ENCODE measurements at places on chromosomes 1 and 21.
A peak's percentile ranks its signal among the peaks of the same experiment; 100 is the strongest.

DNA sequence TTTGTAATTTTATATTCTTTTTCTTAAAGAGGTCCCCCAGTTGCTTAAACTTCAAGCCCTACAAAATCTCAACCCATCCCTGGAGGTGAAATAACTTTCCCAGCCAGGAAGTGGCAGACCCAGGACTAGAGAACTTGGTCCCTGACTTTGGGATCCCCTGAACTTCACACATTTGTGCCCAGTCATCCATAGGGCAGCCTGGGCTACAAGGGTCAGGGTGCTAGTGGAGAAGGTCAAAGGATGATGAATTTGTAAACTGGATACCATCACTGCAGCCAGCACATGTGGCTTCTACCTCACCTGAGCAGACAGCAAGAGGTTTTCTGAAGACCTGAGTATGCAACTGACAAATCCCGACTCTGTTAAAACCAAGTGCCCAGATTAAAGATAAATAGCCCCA, 31.4 kb downstream of the HIVEP3 start:
- no peak for DNase-seq

DNA sequence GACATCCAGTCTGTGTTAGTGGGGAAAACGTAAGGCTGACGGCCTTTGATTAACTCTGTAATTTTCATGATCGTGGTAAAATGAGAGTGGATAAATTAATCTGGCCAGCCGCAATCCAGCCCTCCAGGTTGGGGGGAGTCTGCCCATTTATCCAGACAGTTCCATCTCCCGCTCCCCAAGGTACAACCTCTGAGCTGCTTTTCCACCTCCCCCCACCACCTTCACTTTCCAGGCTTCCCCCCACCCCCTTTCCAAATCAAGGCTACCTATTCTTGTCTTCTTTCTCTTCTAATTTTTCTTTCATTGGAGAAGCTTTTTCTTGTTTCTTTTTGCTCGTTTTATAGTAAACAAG, 6.0 kb downstream of the MIER1 start:
- no peak for DNase-seq

GRCh38 chr1:93489756-93490155, 41.8 kb downstream of the FNBP1L start:
- peak; percentile 46 for DNase-seq

DNA sequence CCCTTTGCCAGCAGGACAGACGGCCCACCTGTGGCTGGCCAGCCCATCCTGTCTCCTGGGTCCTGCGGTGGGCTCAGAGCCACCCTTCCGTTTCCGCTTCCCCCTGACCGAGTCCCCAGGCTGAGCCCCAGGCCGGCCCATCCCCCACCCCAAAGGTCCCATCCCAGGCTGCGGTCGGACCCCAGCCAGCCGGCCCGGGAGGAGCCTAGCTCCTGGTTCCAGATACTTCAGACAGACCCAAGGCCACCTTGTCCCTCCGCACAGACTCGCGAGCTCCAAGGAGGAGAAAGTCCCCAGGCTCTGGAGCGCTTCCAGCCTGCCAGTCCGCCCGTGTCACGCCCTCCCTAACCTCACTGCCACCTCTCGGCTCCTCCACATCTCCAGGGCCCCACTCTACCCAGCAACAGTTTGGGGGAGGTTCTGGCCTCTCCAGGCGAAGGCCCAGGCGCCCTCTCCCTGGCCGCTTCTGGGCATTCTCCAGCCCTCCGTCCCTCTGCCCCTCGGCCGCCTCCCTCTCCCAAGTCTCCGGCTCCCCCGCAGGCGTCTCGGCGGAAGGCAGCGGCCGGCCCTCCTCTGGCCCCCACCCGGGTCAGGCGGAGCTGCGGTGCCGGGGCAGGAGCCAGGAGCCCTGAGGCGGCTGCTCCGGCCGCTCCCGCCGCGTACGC, 835 bp downstream of the LRRN2 start:
- DNase-seq = no peak

DNA sequence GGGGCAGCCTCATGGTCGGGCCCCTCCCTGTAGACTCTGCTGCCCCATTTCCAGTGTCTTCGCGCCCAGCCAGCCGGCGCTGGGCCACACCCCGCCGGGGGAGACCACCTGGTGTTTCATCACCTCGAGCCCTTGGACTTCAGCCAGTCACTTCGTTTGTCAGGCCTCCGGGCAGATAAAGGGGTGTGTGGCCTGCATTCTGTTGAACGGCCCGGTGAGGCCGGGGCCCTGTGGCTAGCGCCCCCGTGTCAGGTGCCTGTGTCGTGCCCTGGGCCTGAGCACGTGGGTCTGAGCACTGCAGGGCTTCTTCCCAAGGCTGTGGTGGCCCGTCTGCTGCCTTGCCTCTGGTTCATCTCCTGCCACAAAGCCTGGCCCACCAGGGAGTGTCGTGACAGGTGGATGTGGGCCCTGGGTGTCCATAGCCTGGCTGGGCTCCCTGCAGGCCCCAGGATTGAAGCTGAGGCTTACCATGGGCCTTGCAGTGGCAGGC, 65.2 kb upstream of the DIP2A start:
- no peak for DNase-seq

- peak; percentile 36 for DNase-seq
Observed at GRCh38 chr21:34592120-34592955, 22.6 kb downstream of the RCAN1 start.

GRCh38 chr1:158407092-158407491, 7.8 kb upstream of the OR10T2 start:
- DNase-seq = no peak

DNA sequence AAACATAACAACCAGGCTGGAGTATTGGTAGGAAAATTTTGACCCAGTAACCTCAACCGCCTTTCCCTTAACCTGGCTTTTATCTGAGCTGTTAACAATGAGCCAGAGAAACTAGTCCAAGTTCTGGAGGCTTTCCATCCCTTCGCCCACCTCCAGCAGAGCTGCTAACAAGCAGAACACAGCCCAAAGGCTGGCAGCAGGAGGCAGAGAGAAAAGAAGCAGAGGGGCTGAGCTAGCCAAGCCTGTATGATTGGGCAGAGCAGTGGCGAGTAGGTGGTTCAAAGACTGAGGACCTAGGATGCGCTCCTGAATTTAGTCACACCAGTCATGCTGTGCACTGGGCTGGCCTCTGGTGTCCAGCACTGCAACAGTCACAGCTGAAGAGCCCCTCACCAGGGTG, 123.0 kb downstream of the TNR start:
- no peak for DNase-seq

DNA sequence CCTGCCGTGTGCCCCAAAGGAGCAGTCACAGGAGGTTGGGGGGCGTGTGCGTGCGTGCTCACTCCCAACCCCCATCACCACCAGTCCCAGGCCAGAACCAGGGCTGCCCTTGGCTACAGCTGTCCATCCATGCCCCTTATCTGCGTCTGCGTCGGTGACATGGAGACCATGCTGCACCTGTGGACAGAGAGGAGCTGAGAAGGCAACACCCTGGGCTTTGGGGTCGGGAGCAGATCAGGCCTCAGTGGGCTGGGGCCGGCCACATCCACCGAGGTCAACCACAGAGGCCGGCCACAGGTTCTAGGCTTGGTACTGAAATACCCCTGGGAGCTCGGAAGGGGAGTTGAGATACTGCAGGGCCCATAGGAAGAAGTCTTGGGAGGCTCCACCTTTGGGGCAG, 23.5 kb downstream of the COL6A1 start:
- DNase-seq = no peak

- DNase-seq = no peak
Observed at GRCh38 chr1:99131546-99131945, 126.9 kb upstream of the PLPPR5 start.

- peak; percentile 30 for DNase-seq
Observed at GRCh38 chr1:177287994-177288393, 117.2 kb downstream of the BRINP2 start.

DNA sequence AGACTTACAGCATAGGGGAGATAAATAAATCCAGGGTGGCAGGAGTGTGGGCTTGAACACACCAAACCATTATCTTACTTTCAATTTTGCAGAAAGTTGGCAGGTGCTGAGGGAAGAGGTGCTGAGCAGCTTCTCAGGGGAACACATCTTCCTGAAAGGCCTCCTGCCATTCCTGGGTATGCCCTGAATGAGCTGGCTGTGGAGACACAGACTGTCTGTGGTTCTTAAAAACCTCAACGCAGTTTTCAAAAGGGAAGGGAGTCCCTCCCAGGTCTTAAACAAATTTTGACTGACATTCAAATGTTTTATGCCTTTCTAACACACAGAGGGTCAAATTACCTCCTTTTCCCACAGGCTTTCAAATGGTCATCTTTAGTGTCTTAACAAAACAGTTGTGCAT, 166.9 kb downstream of the TNFSF18 start:
- peak; percentile 51 for DNase-seq

GRCh38 chr1:6171548-6172124, 8.5 kb downstream of the CHD5 start:
- DNase-seq = no peak

- DNase-seq = no peak
Observed at GRCh38 chr1:57957576-57957975, 533.7 kb upstream of the DAB1 start.

GRCh38 chr1:247845693-247846017, 4.0 kb upstream of the OR11L1 start:
- DNase-seq = no peak

- DNase-seq = peak; percentile 90
Observed at GRCh38 chr1:77347646-77348045, 65.8 kb downstream of the AK5 start.

GRCh38 chr1:12453400-12454343, 164.3 kb downstream of the DHRS3 start:
- DNase-seq = no peak

- DNase-seq = no peak
Observed at GRCh38 chr1:163768576-163768975, 446.8 kb downstream of the NUF2 start.

DNA sequence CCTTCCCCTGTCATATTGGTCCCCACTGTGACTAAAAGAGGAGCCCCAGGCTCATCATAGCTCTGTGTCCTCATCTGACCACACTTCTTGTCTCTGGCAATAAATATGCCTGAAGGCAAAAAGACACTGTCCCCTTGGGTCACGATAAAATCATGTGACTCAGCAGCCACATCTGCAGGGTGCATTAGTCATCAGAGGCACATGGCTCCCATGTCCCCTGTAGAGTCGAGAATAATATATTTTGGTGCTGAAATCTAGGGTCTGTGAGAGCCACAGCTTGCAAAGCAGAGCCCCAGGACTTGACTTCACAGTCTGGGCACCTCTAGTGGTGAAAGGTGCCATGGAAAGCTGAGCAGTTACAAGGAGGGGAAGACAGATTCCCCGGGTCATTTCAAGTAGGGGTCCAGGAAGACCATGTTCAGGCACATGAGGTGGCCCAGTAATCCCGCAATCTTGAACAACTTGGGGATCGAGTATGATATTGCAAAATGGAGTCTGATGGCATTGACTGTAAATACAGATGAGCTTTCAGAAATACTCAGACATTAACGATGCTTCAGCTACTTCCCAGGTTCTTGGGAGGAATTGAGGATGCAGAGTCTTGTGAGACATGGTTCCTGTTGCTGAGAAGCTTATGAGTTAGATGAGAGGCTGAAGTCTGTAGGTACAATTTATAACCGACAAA, 68.6 kb downstream of the SLC35F3 start:
- no peak for DNase-seq

DNA sequence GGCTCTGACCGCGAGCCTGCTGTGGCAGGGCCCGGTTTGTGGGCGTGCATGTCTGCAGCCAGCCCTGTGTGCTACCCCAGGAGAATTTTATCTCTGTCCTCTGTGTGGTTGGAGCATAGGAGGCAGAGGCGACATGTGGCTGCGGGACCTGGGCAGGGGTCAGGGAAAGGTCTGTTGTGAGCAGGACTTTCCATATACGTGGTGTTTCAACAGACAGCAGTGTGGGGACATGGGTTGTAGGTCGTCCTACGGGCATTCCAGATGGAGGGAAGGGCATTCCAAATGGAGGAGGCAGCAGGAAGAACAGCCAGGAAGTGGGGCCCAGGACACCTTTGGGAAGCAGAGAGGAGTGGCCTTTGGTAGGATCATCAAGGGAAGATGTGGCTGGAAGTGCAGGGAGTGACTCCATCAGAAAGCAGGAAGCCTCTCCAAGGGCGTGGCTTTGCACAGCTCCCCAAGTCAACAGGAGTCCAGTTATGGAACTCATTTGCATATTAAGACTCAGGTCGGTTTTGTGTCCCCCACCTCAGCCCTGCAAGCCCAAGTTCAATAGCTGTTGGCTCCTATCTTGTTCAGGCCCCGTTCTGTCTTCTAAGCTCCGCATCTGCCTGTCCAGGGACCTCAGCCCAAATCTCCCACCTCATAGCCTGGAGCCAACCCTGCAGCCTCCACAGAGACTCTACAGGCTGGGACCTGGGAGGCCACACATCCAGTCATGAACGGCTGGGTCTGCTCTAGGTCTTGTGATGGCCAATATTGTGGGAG, 309.1 kb downstream of the MATN1 start:
- DNase-seq = no peak

DNA sequence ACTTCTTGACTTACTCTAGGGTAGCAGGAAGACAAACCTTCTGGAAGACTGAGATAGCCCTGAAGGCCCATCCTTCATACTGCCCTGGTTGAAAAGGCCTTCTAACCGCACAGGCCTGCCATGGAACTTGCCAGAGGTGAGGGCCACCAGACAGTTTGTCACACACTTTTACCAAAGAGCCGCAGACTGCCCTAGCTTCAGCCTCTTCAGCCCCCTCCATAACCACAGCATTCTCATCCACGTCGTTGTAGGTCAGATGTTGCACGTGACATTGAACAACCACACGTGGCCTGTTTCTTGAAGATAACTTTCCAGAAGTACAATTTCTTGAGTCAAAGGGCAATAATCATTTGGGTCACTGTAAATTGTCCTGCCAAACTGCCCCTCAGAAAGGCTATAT, 18.9 kb downstream of the ZNF362 start:
- DNase-seq = no peak

- no peak for DNase-seq
Observed at GRCh38 chr1:241658081-241658793, 6.2 kb downstream of the WDR64 start.

DNA sequence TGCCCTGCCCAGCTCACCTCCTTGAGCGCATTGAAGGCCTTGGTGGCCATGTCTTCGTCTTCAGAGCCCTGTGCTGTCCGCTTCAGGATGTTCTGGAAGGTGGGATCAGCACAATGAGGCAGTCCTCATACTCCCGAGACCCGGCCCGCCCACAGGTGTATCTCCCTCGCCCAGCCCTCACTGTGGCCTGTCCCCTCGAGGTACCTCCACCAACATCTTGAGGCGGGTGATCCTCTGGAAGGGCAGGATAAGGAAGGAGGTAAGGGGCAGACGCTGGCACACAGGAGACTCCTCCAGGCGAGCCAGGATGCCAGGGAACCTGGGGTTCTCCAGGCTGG, 7.1 kb downstream of the ARHGEF19 start:
- no peak for DNase-seq

DNA sequence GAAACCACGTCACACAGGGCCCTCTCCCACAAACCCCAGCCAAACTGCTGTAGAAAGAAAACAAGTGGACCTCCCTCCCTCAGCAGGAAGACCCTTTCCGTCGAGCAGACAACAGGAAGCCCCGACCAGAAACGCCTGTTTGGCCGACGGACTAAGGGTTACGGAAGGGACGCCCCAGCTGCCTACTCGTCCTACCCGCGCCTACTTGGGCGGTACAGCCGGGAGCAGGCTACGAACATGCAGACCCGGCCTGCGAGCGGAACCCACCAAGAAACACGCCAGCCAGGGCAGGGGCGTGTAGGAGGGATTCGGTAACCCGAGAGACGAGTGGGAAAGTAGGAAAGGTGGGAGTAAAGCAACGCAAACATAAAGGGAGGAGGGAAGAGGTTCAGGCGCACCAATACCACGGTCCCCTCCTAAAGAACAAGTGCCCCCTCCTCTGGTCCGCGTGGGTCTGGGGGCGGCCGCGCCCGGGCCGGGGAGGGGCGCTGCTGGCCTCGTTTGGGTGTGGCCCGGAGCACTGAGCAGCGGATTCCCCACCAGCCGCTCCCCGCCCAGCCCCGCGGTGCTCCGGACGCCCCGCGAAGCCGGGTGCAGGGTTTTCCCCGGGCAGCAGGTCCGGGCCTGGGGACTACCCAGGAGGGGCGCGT, 450 bp downstream of the S100A10 start:
- peak; percentile 26 for DNase-seq

Data from astrocyte (in vitro differentiated cells and primary cell).